GM12864 (cell line): ENCODE measurements at places on chromosomes 7 and 10.

DNA sequence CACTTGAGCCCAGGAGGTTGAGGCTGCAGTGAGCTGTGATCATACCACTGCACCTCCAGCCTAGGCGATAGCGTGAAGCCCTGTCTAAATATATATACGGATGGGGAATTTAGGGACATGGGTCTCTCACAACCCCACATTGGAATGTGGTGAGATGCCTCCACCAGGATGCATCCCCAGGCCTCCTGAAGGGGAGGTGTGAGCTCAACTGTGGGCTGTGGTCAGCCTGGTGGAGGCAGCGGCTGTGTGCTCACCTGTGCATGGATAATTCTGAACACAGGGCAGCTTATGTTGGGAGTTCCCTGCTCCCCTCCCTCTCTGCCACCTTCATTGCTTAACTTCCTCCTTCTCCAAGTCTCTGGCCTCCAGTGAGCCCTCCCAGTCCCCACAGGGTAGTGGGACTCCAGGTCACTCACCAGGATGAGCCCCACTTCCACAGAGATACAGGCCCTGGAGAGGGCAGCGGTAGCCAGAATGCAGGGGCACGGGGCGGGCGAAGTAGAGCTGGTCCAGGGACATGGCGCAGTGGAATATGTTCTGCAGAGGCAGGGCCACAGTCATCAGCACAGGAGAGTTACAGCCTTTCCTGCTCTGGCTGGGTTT is 30.4 kb downstream of the PYROXD2 start:
- no peak for DNase-seq

GRCh38 chr10:95508730-95509129 is 52.4 kb downstream of the SORBS1 start:
- no peak for DNase-seq

DNA sequence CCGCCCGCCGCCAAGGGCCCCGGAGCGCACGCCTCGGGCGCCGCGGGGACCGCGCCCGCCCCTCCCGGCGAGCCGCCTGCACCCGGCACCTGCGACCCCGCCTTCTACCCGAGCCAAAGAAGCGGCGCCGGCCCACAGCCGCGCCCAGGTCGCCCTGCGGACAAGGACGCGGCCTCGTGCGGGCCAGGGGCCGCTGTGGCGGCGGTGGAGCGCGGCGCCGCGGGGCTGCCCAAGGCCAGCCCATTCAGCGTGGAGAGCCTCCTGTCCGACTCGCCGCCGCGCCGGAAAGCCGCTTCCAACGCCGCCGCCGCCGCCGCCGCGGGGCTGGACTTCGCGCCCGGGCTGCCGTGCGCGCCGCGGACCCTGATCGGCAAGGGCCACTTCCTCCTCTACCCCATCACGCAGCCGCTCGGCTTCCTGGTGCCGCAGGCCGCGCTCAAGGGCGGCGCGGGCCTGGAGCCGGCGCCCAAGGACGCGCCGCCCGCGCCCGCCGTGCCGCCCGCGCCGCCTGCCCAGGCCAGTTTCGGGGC is 3.5 kb downstream of the UNCX start:
- DNase-seq = no peak

DNA sequence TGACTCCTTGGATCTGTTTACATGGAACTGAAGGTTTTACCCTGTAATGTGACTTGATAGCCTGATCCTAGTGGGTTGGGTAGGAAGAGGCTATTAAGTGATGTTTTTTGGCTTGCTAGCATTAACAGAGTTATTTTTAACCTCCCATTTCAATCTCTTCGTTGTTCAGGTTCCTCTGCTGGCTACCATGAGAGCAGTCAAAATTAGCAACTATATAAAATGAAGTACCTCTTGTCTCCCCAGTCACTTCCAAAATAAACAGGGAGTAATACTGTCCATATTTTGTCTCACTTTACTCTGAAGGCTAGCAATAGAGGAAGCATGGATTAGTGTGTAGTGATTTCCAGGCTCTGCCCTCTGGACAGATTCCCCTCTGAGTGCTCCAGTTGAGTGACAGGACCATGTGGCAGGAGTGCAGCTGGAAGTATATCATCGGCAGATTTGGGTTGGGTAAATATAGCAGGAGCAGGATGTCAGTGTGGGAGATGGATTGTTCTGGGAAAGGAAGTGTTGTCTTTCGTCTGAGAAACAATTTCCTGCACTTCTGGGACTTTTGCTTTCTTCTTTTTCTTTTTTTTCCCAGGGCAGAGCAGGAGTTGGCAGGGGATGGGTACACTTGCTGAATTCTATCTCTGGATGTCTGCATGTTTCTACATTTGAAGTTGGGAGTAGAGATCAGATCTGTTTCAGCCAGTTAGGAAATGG is 35.2 kb downstream of the GBF1 start:
- no peak for DNase-seq

- no peak for DNase-seq
These were observed 844.3 kb downstream of the CNTNAP2 start for GRCh38 chr7:146960773-146961391.

GRCh38 chr10:61063034-61063433 is 119.0 kb upstream of the RHOBTB1 start:
- no peak for DNase-seq

- DNase-seq = no peak
These were observed 28.3 kb upstream of the AFAP1L2 start for GRCh38 chr10:114432566-114433093.

GRCh38 chr7:94069162-94069739 is 65.1 kb upstream of the BET1 start:
- no peak for DNase-seq
